ENCODE measurements at places on chromosomes 2 and 18.

DNA sequence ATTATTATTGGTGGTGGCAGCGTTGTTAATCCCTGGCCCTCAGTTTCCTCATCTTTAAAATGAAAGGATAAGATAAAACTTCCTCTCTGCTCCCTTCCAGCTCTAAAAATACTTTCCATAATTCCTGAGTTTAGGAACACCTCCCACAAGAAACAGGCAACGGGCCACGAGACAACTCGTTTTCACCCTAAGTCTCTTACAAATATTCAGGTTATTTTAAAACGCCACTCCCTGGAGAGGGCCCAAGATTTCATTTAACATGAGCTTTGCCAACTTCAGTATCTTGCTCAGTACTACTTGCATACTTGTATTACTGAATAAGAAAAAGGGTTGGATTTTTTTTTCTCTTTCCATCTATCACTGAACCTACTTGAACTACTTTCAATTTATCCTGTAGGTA is 611.1 kb upstream of the FANCL start:
- DNase-seq, result no peak

- DNase-seq, result no peak
Observed at GRCh38 chr2:129462349-129462748, 517.1 kb upstream of the RAB6C start.

GRCh38 chr2:220748875-220749479 is 823.1 kb downstream of the EPHA4 start:
- DNase-seq, result no peak

- DNase-seq, result no peak
Observed at GRCh38 chr2:154698721-154699574, 453 bp downstream of the KCNJ3 start.

- no peak for DNase-seq
Observed at GRCh38 chr18:45284174-45284573, 331.1 kb upstream of the SLC14A2 start.

- DNase-seq, result no peak
Observed at GRCh38 chr2:241817126-241817820, 8.3 kb downstream of the NEU4 start.

GRCh38 chr2:72710418-72711152 is 115.2 kb downstream of the EXOC6B start:
- DNase-seq, result no peak

DNA sequence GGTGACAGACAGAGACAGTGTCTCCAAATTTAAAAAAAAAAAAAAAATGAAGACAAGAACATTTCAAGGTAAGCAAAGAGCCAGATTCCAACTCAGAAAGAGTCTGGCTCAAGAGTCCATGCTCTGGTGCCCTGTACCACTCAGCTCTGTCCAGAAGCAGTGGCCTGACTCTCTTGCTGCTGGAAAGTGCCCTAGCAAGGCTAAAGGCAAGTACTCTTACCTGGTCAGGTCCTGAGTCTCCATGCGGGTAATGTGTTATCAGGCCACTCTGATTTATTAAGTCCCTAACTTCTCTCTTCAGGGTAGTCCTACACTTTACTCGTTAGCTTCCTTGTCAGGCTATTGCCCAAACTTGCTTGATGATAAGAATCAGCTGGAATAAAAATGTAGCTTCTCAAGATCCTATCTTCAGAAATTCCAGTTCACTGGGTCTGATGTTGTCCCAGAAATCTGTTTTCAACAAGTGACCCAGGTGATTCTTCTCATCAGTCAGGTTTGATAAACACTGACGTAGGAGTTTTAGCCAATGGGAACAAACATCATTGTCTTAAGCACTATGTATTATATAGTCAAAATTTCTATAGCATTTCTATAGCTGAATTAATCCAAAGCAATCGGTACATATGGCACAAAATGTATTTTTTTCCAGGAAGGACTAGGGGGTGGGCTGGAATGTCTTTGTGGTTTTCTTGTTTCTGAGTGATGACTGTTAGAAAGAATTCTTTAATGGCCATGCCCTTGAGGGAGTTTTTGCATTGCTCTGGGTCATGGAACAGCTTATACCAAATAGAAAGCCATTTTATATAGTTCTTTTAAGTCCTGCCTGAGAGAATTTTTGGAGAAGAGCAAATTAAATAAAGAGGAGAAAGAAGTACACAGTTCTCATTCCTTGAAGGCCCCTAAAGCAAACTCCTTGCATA is 139.9 kb upstream of the DNMT3A start:
- no peak for DNase-seq

DNA sequence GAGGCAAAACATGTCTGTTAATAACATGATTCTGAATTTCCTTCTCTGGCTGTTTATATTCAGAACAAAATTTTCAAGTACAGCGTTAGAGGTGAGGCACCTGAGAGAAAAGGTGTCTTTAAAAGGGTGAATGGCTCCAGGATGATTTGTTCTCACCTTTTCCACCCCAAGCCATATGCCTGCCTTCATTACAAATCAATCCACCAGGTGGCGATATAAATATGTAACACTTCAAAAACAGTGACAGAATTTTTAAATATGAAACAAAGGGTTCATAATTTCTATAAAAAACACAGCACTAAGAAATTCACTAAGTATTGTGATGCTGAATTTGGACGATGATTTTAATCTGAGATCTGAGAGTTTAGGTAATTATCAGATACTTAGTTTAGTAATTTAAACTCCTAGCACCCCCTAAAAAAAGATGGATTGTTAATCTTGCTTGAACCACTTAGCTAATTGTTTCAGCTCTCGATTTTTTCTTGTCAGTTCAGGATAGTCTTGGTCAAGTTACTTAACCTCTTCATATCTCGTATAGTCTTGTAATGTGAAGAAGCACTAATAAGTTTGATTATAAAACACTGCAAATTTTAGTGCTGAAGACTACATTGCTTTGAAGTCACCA is 528.8 kb downstream of the CPS1 start:
- DNase-seq, result no peak

DNA sequence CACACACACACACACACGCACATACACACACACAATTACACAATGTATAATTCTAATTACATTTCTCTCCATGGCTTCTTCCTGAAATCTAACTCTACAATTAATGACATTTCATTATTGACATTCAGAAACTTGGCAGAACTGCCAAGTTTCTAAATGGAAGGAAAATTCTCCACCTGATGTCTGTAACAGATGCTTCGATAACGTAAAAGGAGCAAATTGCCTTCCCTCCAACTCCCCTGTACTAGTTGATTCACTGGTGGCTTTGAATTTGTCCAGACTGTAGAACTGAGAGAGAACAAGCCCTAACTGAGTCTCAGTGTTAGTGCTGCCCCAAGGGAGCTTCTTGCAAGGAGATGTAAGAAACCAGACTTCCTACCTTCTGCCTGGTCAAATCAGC is 255.1 kb upstream of the TMEM200C start:
- DNase-seq, result no peak

DNA sequence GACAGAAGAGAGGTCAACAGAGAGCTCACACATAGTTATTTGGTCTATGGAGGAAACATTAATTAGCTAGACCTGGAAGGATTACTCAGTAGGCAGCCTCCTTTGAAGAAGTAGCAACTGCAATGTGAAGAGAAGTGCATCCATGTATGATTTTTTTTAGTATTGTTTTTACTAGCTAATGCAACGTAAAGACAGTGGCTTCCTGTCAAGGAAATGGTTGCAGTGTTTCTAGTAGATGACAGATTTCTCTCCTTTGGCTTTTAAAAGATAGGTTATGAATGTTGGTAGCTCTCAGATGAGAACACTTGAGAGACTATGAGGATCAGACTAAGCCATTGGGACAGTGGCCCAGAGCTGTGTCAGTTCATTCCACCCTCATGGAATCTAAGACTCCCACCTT is 175.8 kb downstream of the AGPS start:
- no peak for DNase-seq

DNA sequence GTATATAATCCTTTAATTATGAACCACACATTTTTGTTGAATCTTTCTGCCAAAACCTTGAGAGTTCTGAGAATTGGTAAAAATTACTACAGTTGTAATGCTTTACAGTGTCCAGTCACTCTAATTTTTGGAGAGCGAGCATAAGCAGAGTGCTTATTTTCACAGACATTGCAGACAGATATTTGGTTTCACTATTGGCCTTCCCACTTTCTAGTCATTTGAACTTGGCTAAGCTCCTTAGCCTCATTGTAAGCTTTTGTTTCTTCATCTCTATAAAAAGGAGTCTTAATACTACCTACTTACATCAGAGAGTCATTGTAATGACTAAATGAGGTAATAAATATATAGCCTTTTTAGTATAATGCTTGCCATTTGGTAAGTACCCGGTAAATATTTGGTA is 80.4 kb downstream of the LCLAT1 start:
- DNase-seq, result no peak

- DNase-seq, result no peak
Observed at GRCh38 chr2:120859128-120859527, 123.5 kb downstream of the GLI2 start.

DNA sequence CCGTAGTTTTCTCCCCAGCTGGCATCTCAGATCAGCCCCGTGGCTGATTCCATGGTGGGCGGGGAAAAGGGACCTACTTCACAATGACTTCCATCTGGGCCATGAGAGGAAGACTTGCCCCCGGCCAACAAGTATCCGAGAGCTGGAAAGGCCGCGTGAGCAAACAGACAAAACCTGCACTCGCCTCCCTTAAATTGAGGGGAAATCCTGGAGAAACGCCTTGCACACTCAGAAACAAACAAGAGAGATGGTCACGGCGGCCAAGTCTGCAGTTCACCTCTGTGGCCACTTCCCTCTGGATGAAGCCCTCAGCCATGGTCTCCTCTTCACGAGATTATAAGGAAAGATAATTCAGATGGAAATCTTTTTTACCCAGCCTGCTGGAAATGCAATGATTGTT is 39.4 kb upstream of the TPO start:
- DNase-seq, result no peak

- DNase-seq, result no peak
Observed at GRCh38 chr2:203690117-203690431, 16.4 kb upstream of the CD28 start.

- no peak for DNase-seq
Observed at GRCh38 chr18:26479681-26480079, 68.7 kb downstream of the KCTD1 start.

- DNase-seq, result no peak
Observed at GRCh38 chr2:217647925-217648324, 354.9 kb downstream of the TNS1 start.

GRCh38 chr2:16271231-16271896 is 331.0 kb downstream of the MYCN start:
- no peak for DNase-seq

- no peak for DNase-seq
Observed at GRCh38 chr2:5986801-5987787, 294.9 kb downstream of the SOX11 start.

DNA sequence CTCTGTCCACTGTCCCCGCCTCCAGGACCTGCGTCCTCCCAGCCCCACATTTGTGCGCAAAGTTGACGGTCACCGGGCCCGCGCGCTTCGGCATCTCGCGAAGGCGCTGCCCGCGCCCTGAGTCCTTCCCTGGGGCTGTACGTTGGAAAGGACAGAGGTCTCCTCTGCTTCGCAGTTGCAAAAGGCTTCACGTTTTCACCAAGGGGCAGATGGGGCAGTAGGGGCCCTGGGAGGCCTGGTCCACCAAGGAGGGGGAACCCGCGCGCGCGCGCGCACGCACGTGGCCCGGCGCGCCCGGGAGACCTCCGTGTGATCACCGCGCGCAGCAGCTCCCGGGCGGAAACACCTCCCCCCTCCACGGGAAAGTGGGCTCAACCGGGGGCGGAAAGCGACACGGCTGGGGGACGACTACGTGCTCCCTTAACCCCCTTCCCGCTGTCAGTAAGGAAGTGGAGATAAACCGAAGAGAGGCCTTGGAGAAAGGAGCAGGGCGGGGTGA is 21.9 kb downstream of the TEX44 start:
- DNase-seq, result peak; percentile 27

- no peak for DNase-seq
Observed at GRCh38 chr2:550860-551567, 126.2 kb downstream of the TMEM18 start.

DNA sequence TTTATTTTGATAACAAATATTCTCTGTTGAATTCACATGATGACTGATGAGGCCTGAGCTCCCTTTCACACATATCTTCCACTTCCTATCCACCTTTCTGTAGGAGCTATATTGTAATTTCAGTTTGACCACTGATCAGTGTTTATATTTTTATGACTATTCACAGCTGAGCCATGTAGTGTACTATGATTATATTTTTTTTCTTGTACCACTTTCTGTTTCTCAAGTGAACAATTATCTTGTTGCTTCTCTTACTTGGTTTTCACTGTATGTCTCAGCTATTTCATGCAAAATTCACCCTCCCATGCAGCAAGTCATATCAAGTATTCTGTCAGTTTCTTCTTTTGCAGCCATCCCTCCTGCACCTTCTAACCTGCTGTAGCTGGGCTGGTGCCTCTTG is 78.4 kb downstream of the TMEM247 start:
- no peak for DNase-seq

- DNase-seq, result peak; percentile 1
Observed at GRCh38 chr2:161223139-161223732, 63.0 kb downstream of the TANK start.

DNA sequence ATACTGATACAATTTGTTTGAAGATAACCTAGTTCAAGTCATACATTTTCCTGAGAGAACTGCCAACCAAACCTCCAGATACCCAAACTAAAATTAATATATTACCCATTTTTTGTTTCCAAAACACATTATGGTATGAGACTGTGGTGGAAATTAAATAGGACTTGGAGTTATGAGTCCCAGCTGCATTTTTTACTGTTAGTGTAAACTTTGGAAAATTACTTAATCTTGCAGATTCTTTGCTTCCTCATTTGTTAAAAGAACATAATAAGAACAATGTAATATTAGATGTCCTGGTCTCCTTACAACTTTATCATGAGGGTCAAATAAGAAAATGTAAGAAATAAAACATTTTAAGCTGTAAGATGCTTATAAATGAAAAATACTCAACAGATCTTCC is 98.2 kb upstream of the TRIB2 start:
- no peak for DNase-seq

DNA sequence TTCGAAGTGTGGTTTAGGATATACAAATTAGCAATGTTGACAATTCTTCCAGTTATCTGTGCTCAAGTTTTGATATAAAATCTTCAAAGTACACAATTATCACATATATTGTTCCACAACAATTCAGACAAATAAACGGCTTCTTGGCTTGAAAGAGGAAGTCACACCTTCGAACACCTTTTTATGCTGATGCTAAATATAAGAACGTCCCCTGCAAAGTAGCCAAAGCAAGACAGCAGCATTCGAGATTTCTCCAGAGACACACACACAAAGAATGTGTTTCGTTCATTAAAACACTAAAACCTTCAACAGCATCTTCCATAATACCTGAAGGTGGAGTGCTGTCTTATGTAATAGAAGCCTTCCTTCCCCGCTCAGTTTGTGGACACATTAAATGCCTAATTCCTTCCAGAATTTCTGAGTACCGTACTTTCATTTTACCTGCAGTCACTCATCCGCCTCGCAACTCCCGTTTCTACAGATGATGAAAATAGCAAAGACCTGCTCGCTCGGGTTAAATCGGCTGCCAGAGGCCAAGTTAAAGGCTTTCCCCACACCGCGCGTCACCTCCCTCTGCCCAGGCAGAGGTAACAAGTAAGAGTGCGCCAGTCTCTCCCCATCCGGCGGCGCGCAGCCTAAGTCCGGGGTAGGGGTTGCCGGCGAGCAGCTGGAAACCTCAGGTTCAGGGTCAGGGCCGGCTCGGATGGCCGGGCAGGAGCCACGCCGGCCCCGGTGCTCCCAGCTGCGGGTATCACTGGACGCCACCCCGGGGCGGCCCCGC is 847 bp downstream of the SERPINE2 start:
- no peak for DNase-seq

- DNase-seq, result no peak
Observed at GRCh38 chr2:16476866-16477265, 188.8 kb downstream of the CYRIA start.
